ENCODE measurements at places on chromosomes 5 and 9.
A peak's percentile ranks its signal among the peaks of the same experiment; 100 is the strongest.

DNA sequence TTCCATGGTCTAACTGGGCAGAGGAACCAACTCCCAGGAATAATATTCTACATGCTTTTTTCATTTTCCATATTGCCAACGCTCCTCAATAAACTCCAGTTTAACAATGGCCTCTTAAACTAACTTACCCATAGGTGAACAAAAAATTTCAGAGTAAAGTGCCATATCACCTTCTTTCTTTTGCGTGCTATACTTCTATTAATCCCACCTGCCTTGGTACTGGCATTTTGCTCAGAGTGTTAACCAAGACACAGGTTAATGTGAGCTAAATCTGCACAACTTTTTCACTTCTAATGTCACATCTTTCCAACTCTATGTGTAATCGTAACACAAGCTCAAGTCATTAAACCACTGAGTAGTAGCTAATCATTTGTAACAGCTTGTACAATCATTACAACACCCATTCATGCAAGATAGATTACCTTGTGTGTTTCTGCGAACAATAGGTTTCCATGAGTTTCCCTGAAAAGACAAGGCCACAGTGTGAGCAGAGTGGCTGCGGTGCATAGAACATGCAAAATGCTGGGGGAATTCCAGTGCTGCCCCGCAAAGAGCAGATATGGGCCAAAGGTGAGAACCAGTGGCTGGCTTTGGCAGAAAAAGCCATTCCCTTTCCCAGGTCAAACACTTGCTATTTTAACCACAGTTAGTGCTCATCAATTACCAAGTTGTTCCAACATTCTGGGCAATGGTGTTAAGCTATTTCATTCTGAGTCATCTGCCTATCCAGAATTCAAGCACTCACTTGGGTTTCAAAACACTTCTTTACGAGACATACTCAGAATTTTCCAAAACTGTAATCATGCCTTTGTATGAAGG, 42.8 kb downstream of the TIMD4 start:
- no peak for DNase-seq

- peak; percentile 16 for DNase-seq
These were observed 168.2 kb downstream of the CD180 start for GRCh38 chr5:67028371-67028770.

GRCh38 chr5:73506459-73506955, 8.3 kb downstream of the BTF3 start:
- DNase-seq: no peak

GRCh38 chr5:151647320-151647861, 39.3 kb downstream of the SPARC start:
- DNase-seq: no peak

DNA sequence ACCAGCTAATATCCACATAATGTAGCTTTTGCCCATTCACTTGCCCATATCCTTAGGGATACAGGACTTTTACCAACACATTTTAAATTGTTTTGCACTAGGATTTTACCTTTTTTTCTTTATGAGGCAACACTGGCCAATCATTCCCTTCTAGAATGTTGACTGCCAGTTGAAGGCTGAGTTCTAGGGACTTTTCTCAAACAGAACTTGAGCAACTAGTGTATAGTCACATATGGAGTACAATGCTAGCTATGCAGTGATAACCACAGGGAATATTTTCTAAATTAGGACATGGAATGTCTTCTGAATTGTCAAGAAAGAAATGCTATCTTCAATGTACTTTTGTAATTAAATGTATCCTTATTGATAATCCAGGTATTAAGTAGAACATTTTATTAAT, 133.6 kb downstream of the OXCT1 start:
- peak; percentile 16 for DNase-seq

GRCh38 chr5:169691471-169691870, 54.4 kb downstream of the DOCK2 start:
- DNase-seq: peak; percentile 37

DNA sequence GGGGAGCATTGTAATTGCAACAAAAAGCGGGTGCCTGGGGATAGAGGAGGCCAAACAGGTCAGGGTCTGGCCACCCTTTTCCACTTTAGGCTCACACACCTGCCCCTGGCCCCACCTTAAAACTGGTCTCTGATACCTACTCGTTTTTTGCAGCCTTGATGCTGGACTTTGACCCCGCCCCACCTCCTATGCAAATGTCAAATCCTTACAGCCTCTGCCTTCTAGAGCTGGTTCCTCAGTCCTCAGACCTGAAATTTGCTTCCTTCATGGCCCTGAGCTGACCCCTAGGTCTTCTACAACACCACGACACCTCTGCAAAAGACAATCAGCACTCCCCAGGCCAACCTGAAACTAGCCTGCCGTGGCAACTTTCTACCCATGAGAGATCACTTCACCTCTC, 37.7 kb downstream of the SMIM23 start:
- DNase-seq: no peak

- peak; percentile 48 for DNase-seq
These were observed 189.0 kb downstream of the SEC61B start for GRCh38 chr9:99411068-99411467.

DNA sequence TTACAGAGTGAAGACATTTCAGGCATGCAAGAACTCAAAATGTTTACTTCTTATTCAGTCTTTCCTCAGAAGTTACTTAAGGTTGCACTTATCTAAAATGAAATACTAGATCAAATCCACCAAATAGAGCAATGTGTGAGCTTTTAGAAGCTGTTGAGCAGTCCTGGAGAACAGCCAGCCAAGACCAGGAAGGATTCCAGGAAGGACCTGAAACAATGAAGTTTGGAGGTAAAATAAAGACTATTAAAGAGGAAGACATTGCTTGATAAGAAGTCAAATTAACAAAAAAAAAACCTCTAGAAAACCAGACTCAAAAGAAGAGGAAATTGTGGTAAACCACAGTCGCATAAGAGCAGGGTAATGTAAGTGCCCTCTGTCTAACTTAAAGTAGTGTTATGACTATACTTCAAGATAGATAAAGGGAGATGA, 156.2 kb upstream of the S1PR3 start:
- peak; percentile 18 for DNase-seq

DNA sequence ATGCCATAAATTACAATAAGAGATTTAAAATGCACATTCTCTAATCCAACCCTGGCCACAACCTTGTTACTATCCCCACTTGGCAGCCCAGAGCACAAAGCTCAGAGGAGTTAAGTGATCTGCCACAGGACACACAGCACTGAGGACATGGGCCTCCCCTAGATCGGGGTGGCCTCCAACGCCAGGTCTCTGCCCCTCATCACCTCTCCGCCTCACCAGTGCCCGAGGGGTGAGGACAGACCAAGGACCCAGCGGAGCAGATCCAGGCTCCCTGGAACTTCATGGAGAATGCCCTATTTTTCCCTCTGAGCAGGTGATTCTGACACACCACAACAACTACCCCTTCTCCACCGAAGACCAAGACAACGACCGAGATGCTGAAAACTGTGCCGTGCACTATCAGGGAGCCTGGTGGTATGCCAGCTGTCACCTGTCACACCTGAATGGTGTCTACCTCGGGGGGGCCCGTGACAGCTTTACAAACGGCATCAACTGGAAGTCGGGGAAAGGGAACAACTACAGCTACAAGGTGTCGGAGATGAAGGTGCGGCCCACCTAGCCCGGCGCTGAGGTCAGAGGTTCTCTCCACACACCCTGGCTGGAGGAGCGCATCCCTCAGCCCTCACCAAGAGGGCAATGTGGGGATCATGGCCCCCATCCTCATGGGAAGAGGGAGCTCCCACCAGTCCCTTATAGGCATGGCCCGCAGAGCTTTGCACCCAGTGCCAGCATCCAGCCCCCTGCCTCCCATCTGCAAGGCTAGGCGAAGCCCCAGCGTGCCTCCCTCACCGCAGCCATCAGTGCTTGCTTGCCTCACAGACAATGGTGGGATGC, 12.5 kb upstream of the FCN2 start:
- DNase-seq: no peak

- DNase-seq: no peak
These were observed 741.3 kb downstream of the TLE1 start for GRCh38 chr9:80948066-80948465.

GRCh38 chr5:28543473-28544098, 1505.2 kb upstream of the CDH9 start:
- no peak for DNase-seq

GRCh38 chr5:130099008-130099407, 194.7 kb downstream of the CHSY3 start:
- DNase-seq: no peak

GRCh38 chr5:90285581-90285980, 124.0 kb downstream of the CETN3 start:
- no peak for DNase-seq

DNA sequence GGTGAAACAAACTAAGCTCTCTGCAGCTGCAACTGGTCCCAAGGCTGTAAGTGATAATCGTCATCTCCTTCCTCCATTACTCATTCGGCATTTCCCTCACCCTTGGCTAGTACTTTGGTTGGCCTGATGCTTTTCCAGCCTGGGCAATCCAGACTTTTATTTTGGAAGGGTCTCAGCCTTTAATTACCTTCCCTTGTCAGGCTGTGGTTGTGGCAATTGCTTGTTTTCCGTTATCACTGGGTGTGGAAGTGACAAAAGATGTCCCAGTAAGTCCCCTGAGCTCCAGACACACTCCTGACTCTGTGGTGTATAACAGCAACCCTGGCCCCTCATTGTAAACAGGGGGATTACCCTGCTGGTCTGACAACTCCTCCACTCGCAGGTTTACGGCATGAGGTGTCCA, 6.3 kb upstream of the FAF2 start:
- DNase-seq: no peak

DNA sequence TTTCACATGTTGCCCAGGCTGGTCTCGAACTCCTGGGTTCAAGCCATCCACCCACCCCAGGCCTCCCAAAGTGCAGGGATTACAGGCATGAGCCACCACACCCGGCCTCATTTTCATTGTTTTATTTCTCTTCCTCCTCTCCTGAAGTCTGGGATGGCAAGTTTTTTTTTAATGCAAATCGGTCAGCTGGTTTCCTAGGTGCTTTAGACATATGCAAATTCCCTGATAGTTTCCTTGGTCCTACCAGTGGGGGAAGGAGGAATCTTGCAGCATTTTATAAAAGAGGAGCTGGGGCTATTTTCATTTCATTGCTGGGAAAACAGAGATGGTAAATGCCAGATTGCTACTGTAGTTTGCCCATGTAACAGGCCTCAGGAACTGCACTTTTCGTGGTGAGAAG, 179.4 kb downstream of the ACTL7B start:
- DNase-seq: no peak

DNA sequence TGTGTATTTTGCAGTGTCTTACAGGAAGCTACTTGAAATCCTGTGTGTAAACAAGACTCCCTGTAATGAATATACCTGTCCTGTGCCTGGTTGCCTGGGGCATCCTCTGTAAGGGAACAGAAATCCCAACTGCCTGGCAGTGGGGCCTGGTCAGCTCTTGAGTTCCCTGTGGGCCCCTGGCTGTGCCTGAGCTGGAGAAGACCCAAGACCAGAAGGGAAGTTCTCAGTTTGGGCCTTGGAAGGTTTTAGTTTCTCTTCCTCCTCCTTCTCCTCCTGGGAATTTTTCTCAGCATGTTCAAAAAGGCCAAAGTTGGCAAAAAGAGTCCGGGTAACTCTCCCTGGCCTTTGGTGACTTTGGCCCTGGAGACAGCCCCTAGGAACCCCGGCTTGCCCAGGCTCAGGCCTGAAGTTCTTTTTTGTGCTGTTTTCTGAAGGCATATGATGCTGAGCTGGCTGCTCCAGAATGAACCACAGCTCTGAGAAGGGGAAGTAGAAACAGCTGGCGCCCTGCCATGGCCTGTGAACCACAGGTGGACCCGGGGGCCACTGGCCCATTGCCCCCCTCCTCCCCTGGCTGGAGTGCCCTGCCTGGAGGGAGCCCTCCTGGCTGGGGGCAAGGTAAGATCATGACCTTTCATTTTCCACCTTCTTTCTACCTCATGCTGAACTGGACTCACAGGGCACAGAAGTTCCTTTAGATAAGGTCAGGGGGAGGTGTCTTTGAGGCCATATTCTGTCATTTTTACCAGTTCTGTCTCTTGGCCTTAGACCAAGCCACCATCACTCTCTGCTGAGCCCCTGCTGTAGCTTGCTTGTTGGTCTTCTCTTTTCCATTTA, 5.8 kb downstream of the TMEM268 start:
- DNase-seq: no peak

- DNase-seq: no peak
These were observed 38.2 kb downstream of the ETF1 start for GRCh38 chr5:138504799-138505198.

DNA sequence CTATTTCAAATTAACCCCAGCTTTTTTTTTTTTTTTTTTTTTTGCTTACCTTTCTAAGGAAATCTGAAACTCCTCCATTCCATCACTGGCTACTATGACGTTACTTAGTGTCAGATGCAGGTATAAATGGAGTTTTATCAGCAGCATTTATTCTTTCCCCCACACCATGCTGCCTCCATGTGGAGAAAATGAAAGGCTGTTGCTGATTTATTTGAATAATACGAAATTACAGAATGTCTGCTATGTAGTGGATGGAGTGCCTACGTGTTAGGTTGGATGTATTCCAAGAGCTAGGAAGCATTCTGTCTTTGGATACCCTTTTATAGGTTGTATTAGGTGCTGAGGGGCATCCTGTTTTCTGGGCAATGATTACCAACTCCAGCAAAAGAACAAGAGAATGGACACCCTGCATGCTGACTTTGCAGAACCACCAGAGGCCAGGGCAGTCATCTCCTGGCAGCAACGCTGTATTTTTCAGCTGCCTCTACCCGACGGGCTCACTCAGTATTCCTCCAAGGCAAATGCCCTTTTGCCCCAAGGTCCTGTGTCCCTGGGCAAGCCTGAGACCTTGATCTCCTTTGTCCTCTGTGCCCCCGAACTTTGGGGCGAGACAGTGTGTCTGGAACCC, 199.5 kb downstream of the ALDH1A1 start:
- DNase-seq: peak; percentile 20

- no peak for DNase-seq
These were observed 3.1 kb upstream of the B4GALT7 start for GRCh38 chr5:177596775-177597238.
